ENCODE measurements at places on chromosomes 7 and 10.

- DNase-seq, result peak; percentile 34
Observed at GRCh38 chr7:27952456-27953285, 212.7 kb downstream of the TAX1BP1 start.

GRCh38 chr10:10644676-10645385, 372.8 kb upstream of the CELF2 start:
- DNase-seq, result no peak

GRCh38 chr10:60069311-60069710, 163.0 kb upstream of the CCDC6 start:
- no peak for DNase-seq

GRCh38 chr10:110437761-110438341, 59.9 kb upstream of the DUSP5 start:
- no peak for DNase-seq

DNA sequence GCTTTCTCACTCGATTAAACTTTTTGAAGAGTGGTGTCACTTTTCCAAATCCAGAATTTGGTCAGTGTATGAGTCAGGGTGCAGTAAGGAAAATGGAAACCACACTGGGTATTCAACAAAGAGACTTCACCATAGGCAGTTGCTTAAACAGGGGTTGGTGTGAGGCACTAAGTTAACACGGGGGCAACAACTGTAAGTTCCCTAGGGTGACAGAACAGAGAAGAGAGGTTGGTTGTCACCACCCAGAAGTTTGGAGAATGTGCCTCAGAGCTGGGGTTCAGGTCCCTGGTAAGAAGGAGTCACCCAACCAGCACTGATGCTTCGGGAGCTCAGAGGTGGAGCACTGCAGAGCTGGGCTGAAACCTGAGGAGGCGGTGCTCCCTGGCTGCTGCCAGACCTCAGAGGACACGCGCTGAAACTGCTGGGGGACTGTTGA, 170.4 kb downstream of the ARID5B start:
- no peak for DNase-seq

DNA sequence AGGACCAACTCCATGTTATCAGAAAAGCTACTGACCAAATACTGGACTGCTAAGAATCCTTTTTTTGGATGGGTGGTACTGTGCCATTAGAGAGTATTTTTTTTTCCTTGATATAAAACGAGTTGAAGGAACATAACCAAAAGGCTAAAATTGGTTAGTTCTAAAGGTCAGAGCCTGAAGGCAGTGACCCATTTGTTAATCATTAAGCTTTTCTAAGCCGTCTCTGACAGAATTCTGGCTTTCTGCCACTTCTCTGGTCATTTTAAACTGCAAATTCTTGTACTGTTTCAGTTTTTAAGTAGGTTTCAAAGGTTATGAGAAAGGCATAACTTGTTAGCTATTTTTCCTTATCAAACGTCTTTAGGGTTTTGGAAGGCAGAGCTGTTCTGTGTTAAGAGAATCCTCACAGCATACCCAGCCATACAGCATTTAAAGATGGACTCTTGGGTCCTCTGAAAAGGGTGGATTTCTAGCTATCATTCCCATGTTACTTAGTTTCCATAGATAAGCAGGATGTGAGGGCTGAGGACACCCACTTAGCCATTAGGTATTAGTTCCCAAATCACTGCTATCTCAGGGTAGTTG, 196.8 kb downstream of the RNLS start:
- DNase-seq, result peak; percentile 86
